NCI-H2171 treated with DMSO at 0.1 percent for 48 hours (cell line): ENCODE measurements at places on chromosomes 3 and 15.

- no peak for DNase-seq
Observed at GRCh38 chr3:123287962-123288302, 86.2 kb downstream of the SEC22A start.

DNA sequence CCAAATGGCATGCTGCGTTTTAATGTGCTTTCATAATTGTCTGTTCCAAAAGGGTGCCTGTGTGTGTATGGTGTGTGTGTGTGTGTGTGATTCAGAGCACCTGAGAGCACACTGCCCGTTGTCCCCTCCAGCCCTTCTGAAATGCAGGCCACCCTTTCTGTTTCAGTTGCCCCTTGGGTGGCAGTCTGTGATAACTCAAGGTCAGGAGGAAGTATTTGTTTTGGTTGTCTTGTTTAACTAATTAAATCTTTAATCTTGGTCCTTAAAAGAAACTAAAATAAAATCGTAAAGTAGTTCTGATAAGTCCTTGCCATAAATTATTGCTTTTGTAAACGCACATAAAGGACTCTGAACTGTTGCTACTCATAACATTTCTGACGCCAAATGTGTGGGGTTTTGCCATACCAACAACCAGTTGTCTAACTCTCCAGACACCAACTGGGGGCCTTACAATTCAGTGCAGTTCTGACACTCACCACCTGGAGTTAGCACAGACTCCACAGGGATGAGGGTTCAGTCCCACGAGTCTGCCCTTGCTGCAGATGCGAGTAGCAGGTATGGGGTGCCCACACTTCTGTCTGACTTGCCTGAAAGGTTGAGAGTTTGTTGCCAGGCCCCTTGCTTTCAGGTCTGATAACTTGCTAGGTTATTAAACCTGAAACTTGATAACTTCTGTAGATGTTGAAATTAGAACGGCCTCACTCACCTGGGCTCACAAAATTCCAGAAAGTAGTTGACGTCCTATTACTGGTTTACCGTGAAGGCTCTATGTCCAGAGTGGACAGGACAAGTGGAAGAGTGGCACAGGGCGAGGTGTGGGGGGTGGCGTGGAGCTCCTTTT lies 157.3 kb downstream of the IGF1R start:
- no peak for DNase-seq

- no peak for DNase-seq
Observed at GRCh38 chr15:48688493-48688892, 43.0 kb upstream of the FBN1 start.

GRCh38 chr15:98967096-98967495 lies 40.5 kb downstream of the PGPEP1L start:
- DNase-seq = no peak

- DNase-seq = no peak
Observed at GRCh38 chr3:53171827-53172505, 11.0 kb downstream of the PRKCD start.

DNA sequence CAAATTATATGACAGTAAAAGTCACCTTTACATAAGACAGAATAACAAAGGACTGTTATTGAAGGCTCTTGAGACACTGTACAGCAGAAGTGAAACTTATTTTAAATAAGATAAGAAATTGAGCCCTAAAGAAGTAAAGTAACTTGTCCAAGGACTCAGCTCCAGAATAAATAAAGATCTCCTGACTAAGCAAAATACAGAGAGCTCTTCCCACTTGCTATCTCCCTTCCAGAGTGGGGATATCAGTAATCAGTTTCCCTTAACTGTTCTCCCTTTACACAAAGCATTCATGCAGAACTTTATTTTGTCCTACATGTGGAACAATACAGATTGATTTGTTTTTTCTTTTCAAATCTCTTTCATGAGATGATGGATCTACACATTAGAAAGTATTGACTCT lies 129.5 kb upstream of the BHLHE40 start:
- DNase-seq = no peak
